ENCODE measurements at places on chromosomes 11 and 22.

DNA sequence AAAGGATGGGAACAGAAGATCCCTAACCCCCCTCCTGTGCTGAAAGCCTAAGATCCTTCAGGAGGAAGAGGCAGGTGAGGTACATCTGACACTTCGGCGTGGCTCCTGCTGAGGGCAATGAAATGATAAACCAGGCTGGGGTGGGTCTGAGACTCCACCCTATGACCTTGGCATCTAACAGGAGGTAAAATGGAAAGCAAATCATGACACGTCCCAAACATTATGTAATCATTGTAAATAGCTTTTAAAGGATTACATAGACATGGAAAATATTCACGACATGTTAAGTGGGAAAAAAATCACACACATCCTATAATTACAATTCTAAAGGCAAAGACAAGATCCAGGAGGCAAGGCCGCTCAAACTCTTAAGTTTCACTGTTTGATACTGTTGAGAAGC is 70.5 kb downstream of the LINC01488 start:
- no peak for DNase-seq

DNA sequence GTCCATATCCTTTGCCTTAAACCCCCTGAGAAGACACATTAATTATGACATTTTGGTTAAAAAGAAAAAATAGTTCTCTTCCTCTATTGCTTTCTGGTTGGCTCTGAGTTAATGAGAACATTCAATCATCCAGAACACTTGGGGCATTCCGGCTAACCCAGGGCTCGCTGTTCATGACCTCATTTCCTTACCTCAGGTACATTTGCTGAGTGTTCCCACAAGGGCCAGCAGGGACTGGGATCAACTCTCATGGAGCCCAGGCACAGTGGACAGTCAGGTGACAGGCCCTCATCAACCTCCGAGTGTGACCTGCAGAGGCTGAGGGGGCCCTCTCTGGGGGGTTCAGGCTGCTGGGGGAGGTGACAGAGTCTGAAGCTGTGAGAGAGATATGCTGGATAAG is 98.9 kb downstream of the MYO18B start:
- DNase-seq = peak; percentile 2

DNA sequence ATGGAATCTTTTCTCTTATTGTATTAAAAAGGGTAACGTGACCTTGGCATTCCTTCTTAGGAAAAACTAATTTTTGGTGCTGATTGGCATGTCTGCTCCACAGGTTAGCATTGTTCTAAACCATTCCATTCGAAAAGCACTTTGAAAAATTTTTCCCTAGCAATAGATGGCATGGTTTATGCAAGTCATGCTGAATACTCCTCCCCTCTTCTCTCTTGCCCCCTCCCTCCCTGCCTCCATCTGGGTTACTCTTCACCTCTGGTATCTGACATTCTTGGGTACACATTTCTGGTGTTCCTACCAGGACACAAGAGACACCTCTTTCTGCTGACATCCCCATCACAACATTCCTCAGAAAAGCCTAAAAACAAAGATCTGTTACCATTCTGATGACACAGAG is 1.5 kb upstream of the SLC22A25 start:
- DNase-seq = no peak

GRCh38 chr11:35262735-35263134 is 123.8 kb downstream of the CD44 start:
- no peak for DNase-seq

GRCh38 chr11:72546866-72547265 is 112.5 kb upstream of the CLPB start:
- DNase-seq = peak; percentile 41

- DNase-seq = no peak
Observed at GRCh38 chr11:68780829-68781228, 29.5 kb upstream of the TESMIN start.

- DNase-seq = no peak
Observed at GRCh38 chr11:8773916-8774539, 91.4 kb downstream of the RPL27A start.

DNA sequence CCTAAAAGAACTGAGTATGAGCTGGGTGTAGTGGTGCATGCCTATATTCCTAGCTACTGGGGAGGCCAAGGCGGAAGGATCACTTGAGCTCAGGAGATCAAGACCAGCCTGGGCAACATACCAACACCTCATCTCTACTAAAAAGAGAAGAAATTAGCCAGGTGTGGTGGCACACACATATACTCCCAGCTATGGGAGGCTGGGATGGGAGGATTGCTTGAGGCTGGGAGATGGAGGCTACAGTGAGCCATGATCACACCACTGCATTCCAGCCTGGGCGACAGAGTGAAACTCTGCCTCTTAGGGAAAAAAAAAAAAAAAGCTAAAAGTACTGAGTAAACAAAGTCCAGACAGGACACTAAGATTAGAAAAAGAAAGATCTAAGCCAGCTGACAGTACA is 3.5 kb upstream of the HTR3B start:
- no peak for DNase-seq

GRCh38 chr11:114073007-114073827 is 13.7 kb downstream of the ZBTB16 start:
- DNase-seq = no peak

DNA sequence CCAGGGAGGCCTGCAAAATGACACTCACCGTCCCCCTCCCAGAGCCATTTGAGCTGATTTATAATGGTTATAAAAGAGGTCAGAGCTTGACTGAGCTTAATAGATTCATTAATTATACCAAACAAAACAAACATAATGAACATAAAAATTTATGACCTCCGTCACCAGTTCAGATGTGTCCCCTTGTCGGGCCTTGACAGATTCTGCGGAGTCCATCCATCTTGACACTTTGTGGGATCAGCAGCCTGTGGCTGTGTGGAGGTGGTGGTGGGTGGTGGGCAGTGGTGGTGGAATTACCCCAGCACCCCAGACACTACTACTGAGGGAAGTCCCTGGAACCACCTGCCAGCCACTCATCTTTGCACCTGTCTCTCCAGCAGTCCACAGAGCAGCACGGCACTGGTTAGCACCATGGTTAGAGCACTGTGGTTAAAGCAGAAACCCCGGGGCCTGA is 83.5 kb downstream of the DSCAML1 start:
- no peak for DNase-seq

DNA sequence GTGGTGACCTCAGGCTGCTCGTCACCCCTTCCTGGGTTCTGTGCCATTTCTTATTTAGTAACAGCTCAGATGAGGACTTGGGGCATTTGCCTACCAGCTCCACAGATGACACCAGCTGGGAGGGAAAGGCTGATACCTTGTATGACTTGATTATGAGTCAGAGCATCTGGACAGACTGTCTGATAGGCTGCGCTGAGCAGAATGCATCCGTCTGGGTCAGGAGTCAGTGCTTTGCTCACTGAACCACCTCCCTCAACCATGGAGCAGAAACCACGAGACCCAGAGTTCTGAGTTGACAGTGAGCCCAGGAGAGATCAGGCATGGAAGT is 6.8 kb downstream of the ST14 start:
- DNase-seq = no peak
